ENCODE measurements at places on chromosomes 5 and 9.

DNA sequence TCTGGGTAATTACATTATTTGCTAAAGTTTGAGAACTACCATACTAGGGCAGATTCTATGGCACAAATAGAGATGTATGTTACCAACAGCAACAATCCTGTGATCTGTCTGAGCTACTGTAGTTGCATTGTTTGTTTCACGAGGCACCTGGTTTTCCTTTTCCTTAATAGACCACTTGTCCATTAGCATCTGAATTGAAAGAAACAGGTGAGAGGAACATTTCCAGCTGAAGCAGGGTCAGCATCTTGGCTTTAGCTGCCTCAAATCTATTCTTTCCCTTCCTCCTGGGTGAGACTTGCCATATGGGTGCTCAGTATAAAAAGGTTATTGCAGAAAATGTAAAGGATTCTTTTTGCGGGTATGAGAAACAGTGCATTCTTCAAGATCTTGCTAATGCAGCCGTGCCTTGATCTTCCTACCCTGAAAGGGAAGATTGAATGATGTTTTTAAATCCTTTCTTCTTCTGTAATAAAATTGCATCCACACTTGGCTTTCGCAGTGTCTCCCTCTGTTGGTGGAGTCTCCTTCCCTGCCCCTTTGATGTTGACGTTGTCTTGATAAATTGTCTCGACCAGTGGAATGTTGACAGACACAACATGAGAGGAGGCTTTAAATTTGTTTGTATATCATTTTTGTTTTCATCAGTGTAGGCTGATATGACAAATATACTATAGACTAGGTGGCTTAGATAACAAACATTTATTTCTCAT is 118.0 kb upstream of the BRINP1 start:
- no peak for DNase-seq

- no peak for DNase-seq
Measured at GRCh38 chr5:23756779-23757178, 249.4 kb downstream of the PRDM9 start.

DNA sequence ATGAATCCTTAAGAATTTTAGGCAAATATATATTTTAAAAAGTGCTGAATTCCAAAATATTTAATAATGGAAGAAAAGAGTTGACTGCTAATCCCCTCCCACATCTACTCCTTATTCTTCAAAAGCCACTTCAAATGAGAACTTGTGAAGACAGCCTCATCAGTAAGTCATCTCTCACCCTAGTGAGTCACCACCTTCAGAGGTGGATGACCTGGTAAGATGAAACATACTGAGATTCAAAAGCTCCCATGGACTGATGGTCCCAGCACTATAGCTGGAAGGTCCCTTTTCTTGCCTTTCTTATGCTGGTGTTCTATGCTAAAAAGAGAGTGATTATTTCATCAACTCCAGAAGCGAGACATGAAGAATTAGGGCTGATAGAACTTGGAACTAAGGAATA is 37.8 kb upstream of the SPDL1 start:
- peak; percentile 76 for DNase-seq

GRCh38 chr9:5518937-5519319 is 8.6 kb downstream of the PDCD1LG2 start:
- DNase-seq, result no peak

- no peak for DNase-seq
Measured at GRCh38 chr5:40754381-40755092, 1.2 kb downstream of the TTC33 start.

GRCh38 chr9:83966209-83966582 is 13.8 kb downstream of the HNRNPK start:
- no peak for DNase-seq

DNA sequence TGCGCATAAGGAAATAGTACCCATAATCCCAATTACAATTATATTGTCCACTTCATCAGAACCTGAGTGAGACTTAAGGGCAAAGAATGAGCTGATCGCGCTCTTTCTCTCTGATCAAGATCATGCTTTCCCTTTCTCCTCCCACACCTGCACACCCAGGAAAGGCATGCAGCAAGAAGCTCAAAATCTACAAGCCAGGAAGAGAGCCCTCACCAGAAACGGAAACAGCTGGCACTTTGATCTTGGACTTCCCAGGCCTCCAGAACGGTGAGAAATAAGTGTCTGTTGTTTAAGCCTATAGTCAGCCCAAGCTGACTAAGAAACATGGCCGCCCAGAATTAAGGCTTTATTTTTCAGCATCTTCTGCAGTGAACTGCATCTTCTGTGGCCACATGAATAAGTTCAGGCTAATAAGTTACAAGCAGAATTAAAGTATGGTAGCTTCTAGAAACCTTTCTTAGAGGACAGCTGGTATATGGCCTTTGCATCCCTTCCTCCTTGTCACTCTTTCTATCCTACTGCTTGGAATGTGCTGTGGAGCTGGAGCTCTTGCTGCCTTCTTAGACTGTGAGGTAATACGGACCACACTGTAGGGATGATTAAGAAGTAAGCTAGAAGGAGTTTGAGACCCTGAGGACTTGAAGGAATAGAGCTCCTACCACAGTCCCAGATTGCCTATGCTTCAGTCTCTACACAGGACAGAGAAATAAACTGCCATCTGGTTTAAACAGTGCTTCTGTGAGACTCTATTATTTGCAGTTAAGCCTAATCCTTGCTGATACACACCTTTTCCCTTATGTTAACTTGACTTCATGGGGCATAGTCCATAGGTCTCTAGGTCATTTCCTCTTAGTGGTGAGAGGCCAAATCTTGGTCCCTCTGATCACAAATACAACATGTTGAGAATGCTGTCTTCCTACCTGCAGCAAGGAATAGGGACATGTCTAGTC is 17.2 kb downstream of the OR2S2 start:
- DNase-seq, result peak; percentile 27

DNA sequence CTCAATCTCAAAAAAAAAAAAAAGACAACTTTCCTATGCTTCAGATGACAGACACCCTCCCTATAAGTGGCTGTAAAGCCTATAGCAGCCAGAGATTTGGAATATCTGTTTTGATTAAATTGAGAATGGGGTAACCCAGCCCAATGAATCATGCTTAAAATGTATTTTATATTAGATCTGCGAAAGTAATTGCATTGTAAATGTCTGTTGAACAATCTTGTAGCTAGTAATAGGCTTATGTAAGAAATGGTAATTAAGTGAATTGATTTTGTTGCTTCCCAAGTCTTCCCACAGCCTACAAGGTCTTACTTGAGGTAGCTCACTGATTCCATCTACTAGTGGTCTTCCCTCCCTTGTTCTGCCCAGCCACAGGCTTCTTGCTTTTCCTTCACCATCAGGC is 590.7 kb downstream of the ACTL7B start:
- no peak for DNase-seq

DNA sequence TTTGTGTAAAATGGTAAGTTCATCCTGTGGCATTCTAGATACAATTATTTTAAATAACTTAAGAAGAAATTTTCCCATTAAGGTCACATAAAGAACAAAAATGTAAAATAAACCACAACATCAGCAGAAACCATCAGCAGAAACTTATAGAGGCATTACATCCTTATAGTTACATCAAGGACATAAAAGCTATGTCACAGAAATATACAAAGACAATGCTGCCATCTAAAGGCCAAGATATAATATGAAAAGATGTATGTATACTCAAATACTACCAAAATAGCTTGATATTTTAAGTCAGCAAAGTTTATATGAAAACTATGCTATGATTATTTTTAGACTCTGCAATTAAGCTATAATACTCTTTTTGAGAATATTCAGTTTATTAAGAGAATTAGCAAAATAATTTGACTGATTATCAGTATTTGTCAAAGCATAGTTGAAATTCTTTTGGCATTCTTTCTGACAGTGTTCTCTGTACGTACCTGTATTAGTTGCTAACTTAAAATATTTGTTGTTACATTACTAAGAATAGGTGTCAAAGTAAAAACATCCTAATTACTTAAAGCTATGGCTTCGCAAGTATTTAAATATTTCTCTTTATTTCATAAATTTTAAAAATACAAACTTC is 36.2 kb downstream of the FBXL17 start:
- peak; percentile 28 for DNase-seq

- peak; percentile 51 for DNase-seq
Measured at GRCh38 chr5:37871023-37871815, 31.4 kb upstream of the GDNF start.

DNA sequence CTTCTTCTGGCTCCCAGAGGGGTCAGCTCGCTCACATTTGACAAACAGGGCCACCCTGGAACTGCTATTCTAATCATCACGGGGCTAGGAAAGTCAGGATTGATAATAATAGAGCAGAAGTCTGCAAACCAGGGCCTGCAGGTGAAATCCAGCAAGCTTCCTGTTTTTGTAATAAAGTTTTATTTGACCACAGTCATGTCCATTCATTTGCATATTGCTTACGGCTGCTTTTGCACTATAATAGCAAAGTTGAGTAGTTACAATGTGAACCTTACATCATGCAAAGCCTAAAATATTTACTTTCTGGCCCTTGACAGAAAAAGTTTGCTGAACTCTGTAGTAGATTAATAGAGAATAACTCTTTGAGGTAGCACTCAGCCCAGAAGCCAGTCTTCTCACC is 63.2 kb upstream of the CTXN3 start:
- no peak for DNase-seq

DNA sequence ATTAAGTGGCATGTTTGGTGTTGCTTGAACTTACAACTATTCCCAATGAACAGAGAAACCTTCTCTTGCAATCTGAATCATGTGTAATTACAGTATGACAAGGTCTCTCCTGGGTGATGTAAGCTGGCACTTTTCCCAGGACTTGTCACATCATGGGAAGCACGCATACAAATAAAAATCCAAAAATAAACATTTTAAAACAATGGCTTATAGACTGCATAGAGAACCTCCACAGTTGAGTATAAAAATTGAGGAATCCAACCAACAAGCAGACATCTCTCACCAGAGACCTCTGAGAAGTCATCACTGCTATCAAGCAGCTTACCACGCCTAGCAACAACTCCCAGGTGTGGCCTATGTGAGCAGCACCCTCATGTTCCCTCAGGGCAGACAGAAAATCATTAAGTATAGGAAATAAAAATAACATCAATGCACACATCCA is 3.9 kb downstream of the MLLT3 start:
- DNase-seq, result peak; percentile 87

GRCh38 chr5:139733010-139733688 is 62.5 kb upstream of the PSD2 start:
- no peak for DNase-seq

- DNase-seq, result no peak
Measured at GRCh38 chr9:109283012-109283411, 37.8 kb downstream of the EPB41L4B start.

DNA sequence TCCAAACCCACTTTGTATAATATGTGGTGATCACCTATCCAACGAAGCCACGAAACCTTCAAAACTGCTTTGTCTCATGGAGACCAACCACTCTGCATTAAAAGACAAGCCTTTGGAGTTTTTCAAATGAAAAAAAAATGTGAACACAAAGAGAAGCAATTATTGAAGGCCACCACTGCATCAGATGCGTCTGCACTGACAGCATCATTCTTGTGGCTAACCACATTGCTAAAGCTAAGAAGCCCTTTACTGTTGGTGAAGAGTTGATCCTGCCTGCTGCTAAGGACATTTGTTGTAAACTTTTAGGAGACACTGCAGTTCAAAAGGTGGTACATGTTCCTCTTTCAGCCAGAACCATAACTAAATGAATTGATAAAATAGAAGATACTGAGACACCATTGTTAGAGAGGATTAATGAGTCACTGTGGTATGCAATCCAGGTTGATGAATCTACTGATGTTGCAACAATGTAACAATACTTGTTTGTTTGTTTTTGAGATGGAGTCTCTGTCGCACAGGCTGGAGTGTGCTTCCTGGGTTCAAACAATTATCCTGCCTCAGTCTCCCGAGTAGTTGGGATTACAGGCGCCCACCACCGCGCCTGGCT is 45.4 kb downstream of the TAF11L14 start:
- DNase-seq, result peak; percentile 89

- no peak for DNase-seq
Measured at GRCh38 chr5:38866362-38867031, 20.7 kb downstream of the OSMR start.

- DNase-seq, result no peak
Measured at GRCh38 chr5:103923616-103924168, 361.1 kb upstream of the NUDT12 start.

- DNase-seq, result peak; percentile 5
Measured at GRCh38 chr9:80957801-80958200, 731.5 kb downstream of the TLE1 start.

- no peak for DNase-seq
Measured at GRCh38 chr9:34655394-34655793, 3.4 kb downstream of the IL11RA start.

DNA sequence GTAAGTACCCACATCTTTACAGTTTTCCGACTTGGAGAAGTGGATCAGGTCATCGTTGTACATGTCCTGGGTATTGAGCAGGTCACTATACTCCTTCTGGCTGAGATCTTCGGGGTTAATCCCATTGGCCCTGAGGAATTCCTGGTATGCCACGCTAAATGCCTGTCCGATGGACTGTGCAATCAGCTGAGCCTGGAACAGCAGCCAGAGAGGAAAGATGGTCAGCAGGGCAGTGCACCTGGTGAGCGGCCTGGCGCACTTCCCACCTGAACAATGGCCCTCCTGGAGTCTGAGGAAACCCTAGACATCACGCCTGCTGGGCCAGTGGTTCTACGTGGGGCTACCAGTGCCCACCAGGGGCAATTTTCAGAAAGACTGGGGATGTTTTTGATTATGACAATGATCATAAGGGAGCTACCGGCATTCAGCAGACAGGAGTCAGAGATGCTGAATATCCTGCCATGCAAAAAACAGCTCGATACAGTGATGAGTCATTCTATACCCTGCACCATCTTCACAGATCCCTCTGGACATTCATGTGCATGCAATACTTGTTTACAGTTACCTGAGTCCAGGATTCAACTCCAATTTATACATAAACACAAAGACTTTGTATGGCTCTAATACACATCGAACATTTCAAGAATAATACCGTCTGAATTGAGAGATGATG is 127.2 kb downstream of the ENTREP1 start:
- no peak for DNase-seq

DNA sequence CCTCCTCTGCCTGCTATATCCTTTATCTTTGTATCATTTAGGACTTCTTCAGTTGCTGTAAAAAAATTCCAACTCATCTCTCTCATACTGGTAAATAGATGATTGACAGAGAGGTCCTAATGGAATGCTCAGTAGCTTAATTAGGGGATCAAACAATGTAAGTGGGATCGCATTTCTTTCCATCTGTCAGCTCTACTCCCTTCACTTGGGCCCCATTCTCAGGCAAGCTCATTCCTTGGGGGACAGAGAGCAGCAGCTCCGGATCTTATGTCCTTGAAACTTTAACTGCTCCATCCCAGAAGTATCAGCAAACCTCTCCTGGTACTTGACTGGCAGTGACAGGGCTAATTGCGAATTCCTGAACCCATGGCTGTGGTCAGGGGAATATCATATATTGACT is 146.7 kb downstream of the YTHDC2 start:
- no peak for DNase-seq

GRCh38 chr5:100872408-100873190 is 30.5 kb downstream of the ST8SIA4 start:
- no peak for DNase-seq

DNA sequence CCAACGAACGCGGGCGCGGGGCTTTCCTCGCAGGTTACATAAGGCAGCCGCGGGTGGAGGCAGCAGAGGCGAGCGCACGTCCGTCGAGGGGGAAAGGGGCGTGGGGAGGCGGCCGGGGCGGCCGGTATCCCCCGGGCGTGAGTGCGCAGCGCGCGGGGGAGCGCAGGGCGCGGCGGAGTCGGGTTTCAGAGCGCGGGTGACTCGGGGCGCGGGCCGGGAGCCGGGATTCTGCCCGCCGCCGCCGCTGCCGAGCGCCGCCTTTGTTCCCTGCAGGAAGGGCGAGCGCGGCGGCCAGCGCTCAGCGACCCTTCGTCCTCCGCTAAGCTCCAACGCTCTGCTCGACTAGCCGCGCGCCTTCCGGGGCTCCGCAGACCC is at the start of gene COL15A1:
Gene COL15A1 (plus strand): TSS at position 226 of the 375 bp plus-strand sequence. CDS start 155 bp downstream, outside the sequence.
- DNase-seq, result peak; percentile 5

GRCh38 chr9:109733690-109734089 is 46.3 kb upstream of the PALM2AKAP2 start:
- DNase-seq, result peak; percentile 79

Measured in mammary epithelial cell (primary cell).